ENCODE measurements at places on chromosomes 11 and 22. TPM values are rescaled to one million over a fixed set of nuclear protein-coding genes. Genes with fewer than 3 reads are reported as not detected.

Gene MISFA
- 1.2 TPM for total RNA-seq

Gene PDGFD
- total RNA-seq: 7.3 TPM

Gene APOBEC3F
- total RNA-seq: 0.82 TPM

Gene CDKN1C
- 36.7 TPM for total RNA-seq

Gene PARVG
- 0.41 TPM for total RNA-seq

Gene LMO1
- total RNA-seq: 2.0 TPM

Gene TTC38
- total RNA-seq: 6.5 TPM

Gene TYR
- not detected for total RNA-seq

Gene FGF3
- total RNA-seq: not detected

Gene OR52I2
- not detected for total RNA-seq

Gene HBG1
- total RNA-seq: 2.0 TPM

Gene OR51B4
- 0.41 TPM for total RNA-seq

Gene PANX2
- 2.0 TPM for total RNA-seq

Gene PATE2
- total RNA-seq: 0.82 TPM

Gene KCNK4
- 1.6 TPM for total RNA-seq

Gene OR8K3
- total RNA-seq: not detected

Gene MAP4K2
- 7.3 TPM for total RNA-seq

Gene TTC28
- 79.5 TPM for total RNA-seq

Gene LRRC56
- total RNA-seq: 1.2 TPM

Gene BTG4
- total RNA-seq: not detected

Gene BCO2
- total RNA-seq: 6.5 TPM

Gene NEU3
- 15.1 TPM for total RNA-seq

Gene SCGB2A2
- total RNA-seq: not detected

Gene MUC6
- total RNA-seq: not detected

Gene OR8G1
- not detected for total RNA-seq

Gene CASP1
- total RNA-seq: 2.9 TPM

Gene ZNHIT2
- 6.1 TPM for total RNA-seq

Gene MS4A3
- 0.41 TPM for total RNA-seq

Gene OR5A1
- not detected for total RNA-seq

Gene SMIM38
- total RNA-seq: 0.41 TPM

Gene TSGA10IP
- total RNA-seq: not detected

Gene OR2AG2
- 0.41 TPM for total RNA-seq

Gene DDX25
- total RNA-seq: 18.8 TPM

Gene MMP11
- total RNA-seq: 18.8 TPM

Gene MRGPRX2
- not detected for total RNA-seq

Gene KRTAP5-11
- total RNA-seq: not detected

Gene RRAS2
- total RNA-seq: 58.3 TPM

Gene RHOG
- 1.2 TPM for total RNA-seq

Gene SSTR3
- 0.41 TPM for total RNA-seq

Gene TRPC6
- 5.7 TPM for total RNA-seq

Gene WT1
- not detected for total RNA-seq

Gene CDC45
- total RNA-seq: 0.82 TPM

Gene PRSS23
- 23.6 TPM for total RNA-seq

Gene TCN2
- 11.0 TPM for total RNA-seq

Gene CHRDL2
- not detected for total RNA-seq

Gene RAB3IL1
- 1.6 TPM for total RNA-seq

Gene SAA2
- 0.41 TPM for total RNA-seq

Gene OR2D2
- total RNA-seq: 0.41 TPM

Gene SGSM1
- total RNA-seq: 8.6 TPM

Gene YPEL1
- 104 TPM for total RNA-seq

Gene ESAM
- 3.7 TPM for total RNA-seq

Gene LRRN4CL
- total RNA-seq: 0.82 TPM

Gene C11orf54
- total RNA-seq: 37.5 TPM

Gene DDI1
- total RNA-seq: not detected

Gene MCAM
- total RNA-seq: 11.4 TPM

Gene APOA5
- total RNA-seq: not detected

Gene NXPE1
- not detected for total RNA-seq

Gene POGLUT3
- total RNA-seq: 5.7 TPM
